Left ventricle myocardium inferior (tissue), 1 donor: ENCODE measurements at places on chromosomes 5 and 9. TPM values are rescaled to one million over a fixed set of nuclear protein-coding genes. Genes with fewer than 3 reads are reported as not detected.

GRCh38 chr5:38953426-38954012 lies 107.7 kb downstream of the OSMR start:
- no peak for DNase-seq

- no peak for DNase-seq
These were observed 599.5 kb upstream of the PTGER4 start for GRCh38 chr5:40080191-40080590.

GRCh38 chr5:149434162-149435014 lies 55.3 kb upstream of the IL17B start:
- no peak for DNase-seq

- DNase-seq, result no peak
These were observed 28.9 kb downstream of the TYRP1 start for GRCh38 chr9:12722131-12722530.

DNA sequence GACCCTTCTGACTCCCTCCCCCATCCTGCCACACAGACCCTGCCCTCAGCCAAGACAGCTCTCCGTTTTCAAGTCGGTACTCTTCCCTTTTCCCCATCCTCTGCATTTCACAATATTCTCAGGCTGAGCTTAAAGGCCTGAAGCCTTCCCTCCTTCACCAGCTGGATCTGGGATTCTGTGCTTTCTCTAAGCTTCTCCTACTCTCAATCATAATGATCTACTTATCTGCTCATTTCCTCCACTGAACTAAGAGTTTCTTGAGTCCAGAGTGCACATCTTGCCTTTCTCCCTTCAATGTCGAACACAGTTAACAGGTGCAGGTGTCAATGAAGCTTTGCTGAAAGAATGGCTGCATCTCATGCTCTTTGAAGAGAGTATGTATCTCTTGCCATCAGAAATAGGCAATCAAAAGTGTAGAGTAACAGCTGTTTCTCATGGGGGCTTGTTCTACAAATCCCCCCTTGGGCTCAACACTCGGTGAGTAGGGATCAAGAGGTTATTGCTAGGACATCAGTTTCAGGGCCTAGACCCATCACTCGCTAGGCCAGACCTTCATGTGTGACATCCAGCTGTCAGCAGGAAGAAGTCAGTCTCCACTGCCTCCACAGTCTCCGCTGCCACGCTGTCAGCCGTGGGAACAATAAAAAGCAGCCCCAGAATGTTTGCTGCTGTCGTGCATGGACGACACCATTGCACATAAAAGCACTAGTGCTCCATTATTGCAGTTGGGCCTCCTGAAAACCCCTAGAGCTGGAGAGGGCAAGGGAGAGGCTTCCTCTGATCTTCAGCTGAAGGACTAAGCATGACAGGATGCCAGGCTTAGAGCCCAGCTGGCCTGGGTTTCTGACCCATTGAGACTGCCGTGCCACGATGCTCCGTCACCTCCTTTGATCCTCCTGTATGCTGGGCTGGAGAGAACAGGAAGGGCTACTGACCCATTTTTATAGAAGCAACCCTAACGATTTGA lies 23.7 kb downstream of the TRAF1 start:
- DNase-seq, result no peak

GRCh38 chr9:29556317-29556716 lies 1983.0 kb upstream of the C9orf72 start:
- DNase-seq, result no peak

Gene PCDHB3
- total RNA-seq, result 0.77 TPM
